Ovary (tissue), 10 donors: ENCODE measurements at places on chromosomes 6 and 20.

DNA sequence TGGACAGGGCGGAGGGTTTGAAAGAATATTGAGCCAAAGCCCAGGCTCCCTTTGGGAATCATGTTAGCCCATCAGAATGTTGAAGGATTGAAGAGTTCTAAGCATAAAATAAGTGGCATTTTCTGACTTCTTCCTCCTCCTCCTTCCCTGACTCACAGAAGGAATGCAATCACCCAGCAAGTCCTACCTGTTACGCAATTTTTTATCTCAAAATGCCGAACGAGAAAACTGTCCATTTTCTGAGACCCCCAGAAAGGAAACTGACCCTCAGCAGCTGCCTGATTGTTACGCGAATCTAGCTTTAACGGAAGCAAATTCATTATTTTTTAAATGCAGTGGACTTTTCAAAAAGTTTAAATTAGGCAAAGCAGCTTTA is 4.7 kb upstream of the DNAJC5 start:
- DNase-seq, result no peak

DNA sequence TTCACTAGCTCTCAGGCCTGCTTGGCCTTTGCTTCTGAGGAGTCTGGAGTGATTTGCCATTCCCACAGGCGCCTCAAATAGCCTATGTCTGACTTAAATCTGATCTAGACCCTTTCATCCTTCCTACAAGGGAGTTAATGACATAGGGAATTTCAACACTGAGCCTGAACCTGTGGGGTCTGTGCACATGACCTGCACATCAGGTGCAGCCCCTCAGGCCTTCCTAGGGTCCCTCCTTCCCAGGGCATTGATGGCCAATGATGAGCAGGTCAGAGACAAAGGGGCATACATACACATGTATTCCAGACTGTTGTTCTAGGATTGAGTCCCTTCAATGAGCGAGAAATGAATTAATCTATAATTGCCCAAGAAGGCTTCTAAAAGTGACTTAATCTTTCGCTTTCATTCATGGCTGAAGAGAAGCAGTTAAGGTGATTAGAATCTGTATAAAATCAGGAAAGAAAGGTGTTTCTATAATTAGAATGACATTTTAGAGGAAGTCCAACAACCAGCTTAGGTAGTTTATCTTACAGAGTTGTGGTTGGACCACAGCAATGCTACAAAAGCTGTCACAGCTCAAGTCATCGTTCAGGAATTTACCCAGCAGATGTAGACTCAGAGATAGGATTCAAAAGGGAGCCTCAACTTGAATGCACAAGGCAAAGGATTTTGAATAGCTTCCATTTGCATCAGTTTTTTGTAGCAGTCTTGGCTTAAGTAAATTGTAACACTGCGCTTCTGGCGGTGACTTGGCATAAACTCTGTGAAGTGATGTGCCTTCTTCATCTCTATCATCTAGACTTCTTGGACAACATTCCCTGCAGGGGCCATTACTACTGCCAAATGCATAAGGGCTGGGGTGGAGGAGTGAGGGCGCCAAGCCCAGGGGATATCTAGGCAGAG is 27.0 kb upstream of the TBC1D7 start:
- no peak for DNase-seq

GRCh38 chr6:51992876-51993275 is 94.5 kb downstream of the PKHD1 start:
- no peak for DNase-seq

- no peak for DNase-seq
These were observed at the start of gene LAMA5 for GRCh38 chr20:62367136-62367632. TSS of gene LAMA5 (minus strand) at chr20:62367312. CDS start at chr20:62367245, 67 bp downstream.

- peak; percentile 46 for DNase-seq
These were observed 6.5 kb upstream of the USP45 start for GRCh38 chr6:99521633-99522151.

GRCh38 chr6:139448051-139448649 is 73.7 kb upstream of the CITED2 start:
- DNase-seq, result no peak

GRCh38 chr20:17966432-17967310 is 1.9 kb downstream of the SNX5 start:
- no peak for DNase-seq

- no peak for DNase-seq
These were observed 2.1 kb downstream of the TMEM14B start for GRCh38 chr6:10749734-10750133.

DNA sequence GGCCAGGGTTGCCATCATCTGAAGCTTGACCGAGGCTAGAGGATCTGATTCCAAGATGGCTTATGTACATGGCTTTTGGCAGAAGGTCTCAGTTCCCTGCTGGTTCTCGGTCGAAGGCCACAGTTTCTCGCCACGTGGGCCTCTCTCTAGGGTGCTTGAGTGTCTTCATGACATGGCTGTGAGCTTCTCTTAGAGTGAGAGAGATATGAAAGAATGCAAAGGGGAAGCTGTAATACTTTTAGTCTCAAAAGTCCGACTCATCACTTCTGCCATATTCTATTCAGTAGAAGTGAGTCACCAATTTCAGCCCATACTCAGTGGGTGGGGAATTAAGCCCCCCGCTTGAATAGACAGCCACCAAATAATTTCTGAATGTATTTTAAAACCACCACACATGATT is 94.2 kb downstream of the UTRN start:
- no peak for DNase-seq

GRCh38 chr20:52025938-52026337 is 165.6 kb downstream of the ZFP64 start:
- DNase-seq, result no peak

GRCh38 chr6:26152226-26153101 is 65.2 kb downstream of the HFE start:
- DNase-seq, result no peak

- no peak for DNase-seq
These were observed 116.1 kb upstream of the INSM1 start for GRCh38 chr20:20251836-20252235.

- no peak for DNase-seq
These were observed 211.0 kb upstream of the SSTR4 start for GRCh38 chr20:22824077-22824476.

DNA sequence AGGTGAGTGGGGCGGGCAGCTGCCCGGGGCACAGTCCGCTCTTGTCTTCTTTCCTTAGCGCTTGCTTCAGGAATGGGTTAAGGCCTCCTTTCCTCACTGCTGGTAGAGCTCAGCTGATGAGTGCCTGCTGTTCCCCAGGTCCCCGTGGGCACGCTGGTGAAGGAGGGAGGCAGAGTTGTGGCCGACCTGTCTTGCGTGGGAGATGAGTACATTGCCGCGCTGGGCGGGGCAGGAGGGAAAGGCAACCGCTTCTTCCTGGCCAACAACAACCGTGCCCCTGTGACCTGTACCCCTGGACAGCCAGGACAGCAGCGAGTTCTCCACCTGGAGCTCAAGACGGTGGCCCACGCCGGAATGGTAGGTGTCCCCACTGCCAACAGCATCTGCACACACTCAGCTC is 15.7 kb downstream of the MTG2 start:
- no peak for DNase-seq

- DNase-seq, result peak; percentile 79
These were observed at the start of gene ENPP5 for GRCh38 chr6:46170357-46171289. TSS of gene ENPP5 (minus strand) at chr6:46170980. CDS start at chr6:46168262, 2,718 bp downstream.

DNA sequence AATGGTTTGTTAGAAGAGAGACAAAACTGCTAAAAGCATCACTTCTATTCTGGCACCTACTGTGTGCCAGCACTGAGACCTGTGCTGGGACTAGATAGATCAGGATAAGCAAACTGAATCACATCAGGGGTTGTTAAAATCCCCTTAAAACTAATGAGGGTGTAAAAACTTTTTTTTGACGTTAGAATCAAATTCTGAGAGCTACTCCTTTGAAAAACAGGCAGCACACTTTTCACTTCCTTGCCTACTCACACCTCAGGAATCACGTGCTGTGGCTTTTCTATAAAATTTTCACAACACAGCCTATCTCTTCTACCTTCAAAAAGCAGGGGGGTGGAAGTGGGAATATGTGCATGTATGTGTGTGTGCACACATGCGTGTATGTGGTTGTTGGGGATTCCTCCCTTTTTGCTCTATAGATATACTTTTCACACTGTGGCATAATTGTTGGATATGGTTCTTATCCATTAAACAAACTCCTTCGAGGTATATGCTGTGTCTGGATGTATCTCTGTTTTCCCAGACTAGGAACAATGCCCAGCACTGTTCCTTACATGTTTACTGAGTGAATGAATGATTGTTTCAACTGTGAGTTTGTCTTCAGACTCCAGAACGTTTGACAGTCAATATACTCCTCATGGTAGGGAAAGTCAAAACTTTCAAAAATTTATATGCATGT is 105.4 kb downstream of the FYN start:
- DNase-seq, result no peak

DNA sequence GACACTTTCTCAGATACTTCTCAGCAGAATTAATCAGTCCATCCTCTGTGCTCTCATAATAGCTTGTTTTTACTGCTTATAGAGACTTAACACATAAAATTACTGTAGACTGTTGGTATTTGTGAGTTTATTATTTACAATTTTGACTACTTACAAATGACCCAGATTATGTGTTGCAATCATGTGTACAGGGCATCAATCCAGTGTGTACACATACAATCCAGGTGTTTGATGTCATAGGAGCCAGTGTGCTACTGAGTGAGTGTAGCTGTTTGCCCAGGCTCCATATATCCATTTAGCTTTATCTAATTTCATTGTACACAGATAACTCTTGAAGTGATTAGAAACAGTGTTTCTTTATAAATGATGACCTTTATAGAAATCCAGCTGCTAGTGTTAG is 31.3 kb downstream of the TRMT11 start:
- no peak for DNase-seq

DNA sequence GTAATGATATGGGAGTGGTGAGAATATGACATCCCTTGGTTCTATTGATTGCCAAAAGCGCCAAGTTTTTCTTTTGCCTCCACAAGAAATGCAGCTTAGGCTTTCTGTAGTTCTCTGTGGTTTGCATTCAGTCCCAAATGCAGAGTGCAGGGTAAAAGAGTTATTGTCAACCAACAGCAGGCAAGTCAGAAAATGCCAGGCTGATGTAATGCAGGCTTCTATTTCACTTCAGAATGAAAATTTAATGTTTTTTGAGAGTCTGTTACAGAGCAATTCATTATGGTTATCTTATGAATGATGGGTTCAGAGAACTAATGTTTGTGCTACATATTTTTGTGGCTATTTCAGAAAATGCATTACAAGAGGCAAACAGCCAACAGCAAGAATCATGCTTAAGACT is 293.5 kb downstream of the CENPW start:
- DNase-seq, result no peak

GRCh38 chr6:45966797-45967196 is 48.9 kb downstream of the CLIC5 start:
- no peak for DNase-seq

- DNase-seq, result no peak
These were observed 610.6 kb downstream of the HDGFL1 start for GRCh38 chr6:23179994-23180393.
